HCEC 1CT (cell line): ENCODE measurements at places on chromosomes 16 and 17.

DNA sequence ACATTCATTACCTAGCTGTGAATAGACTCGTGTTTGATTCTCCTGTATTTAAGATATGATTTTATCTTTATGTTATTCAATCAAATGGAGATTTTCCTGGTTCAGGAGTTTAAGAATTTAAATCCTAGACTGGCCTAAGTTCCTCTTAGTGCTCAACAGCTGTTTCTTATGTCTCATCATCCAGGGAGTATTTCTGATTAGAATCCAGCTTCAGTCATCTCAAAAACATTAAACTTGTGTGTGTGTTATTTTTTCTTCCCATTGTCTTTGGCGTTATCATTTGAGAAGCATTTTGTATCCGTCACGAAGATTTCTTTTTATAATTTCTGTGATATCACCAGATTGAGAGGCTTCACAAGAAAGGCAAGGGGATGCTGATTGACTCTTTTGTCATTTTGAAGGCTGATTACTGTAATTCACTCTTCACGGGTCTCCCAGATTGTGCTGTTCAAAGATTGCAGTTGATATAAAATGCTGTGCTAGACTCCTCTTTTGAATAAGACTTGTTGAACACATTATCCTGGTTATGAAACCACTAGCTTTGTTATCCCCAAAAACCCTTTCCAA, 204.8 kb downstream of the CDH8 start:
- no peak for DNase-seq

- no peak for DNase-seq
Observed at GRCh38 chr17:28702026-28702751, 9.5 kb downstream of the PROCA1 start.

- no peak for DNase-seq
Observed at GRCh38 chr17:80586846-80587228, 42.2 kb downstream of the RPTOR start.

DNA sequence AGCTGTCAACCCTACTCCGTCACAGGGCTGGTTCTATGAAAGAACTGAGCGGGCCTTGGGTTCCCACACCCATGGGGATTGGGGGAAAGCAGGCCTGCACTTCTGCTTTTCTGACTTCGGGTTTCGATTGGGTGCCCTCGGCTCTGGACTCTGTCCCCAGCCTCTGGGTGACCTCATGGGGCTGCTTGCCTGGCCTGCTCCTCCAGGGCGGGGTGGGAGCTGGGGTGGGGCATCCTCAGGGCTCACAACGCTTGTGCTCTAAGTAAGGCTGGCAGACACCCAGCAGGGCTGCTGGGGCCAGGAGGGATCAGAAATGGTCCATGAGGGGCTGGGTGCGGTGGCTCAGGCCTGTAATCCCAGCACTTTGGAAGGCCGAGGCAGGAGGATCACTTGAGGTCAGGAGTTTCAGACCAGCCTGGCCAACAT, 19.2 kb downstream of the ARHGAP27 start:
- DNase-seq, result no peak

GRCh38 chr17:38595892-38596291, 9.9 kb downstream of the SRCIN1 start:
- DNase-seq, result no peak

DNA sequence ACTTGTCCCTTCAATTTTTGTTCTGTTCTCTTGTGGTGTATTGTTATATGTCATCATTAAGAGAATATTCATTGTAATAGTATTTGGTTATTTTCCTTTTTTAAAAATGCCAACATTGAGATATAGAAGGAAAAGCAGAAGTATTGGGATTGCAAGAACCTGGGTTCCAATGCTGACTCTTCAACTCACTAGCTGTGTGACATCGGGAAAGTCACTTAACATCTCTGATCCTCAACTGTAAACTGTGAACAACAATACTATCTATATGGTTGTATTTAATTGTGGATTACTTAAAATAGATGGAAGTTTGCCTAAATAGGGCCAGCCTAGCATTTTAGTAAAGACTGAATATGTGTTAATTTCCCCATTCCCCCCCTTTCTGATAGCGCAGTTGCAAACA, 55.8 kb downstream of the TMEM186 start:
- no peak for DNase-seq
